SW480 (cell line): ENCODE measurements at places on chromosomes 3 and 15.

GRCh38 chr3:54703923-54704322 lies 223.9 kb downstream of the LRTM1 start:
- no peak for DNase-seq

DNA sequence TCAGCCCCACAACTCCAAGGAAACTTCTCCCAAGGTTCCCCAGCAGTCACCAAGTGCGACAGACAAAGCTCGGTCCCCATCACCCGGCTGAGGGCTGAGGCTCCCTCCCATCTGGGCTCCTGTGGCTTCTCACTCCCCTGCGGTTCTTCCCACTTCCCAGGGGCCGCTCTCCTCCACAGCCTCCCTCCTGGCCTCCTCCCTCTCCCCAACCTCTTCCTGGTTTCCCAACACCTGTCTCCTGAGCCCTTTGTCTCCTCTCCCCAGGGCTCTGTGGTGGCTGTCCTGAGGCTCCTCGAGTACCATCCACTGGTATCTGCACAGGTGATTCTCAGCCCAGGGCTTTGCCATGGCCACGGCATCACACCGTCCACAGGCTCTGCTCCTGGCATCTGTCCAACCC lies 113.2 kb upstream of the NSMCE3 start:
- no peak for DNase-seq

- DNase-seq: no peak
Measured at GRCh38 chr15:45203182-45203581, 15.4 kb upstream of the SHF start.

GRCh38 chr3:12507591-12508281 lies 23.5 kb downstream of the TSEN2 start:
- no peak for DNase-seq
